ENCODE measurements at places on chromosomes 2 and 18. TPM values are rescaled to one million over a fixed set of nuclear protein-coding genes. Genes with fewer than 3 reads are reported as not detected.

Gene PLEKHH2
- total RNA-seq, result 0.92 TPM

Gene CBLN2
- total RNA-seq, result 0.06 TPM

Gene AQP12A
- not detected for total RNA-seq

Gene SPC25
- total RNA-seq, result 21.9 TPM

Gene CFLAR
- 80.2 TPM for total RNA-seq

Gene CCDC74B
- total RNA-seq, result 6.1 TPM

Gene GALNT5
- 3.2 TPM for total RNA-seq

Gene TEX44
- total RNA-seq, result not detected

Data from A549 treated with DMSO at 1 μM for 4 hours (cell line).